ENCODE measurements at places on chromosomes 1 and 21.

DNA sequence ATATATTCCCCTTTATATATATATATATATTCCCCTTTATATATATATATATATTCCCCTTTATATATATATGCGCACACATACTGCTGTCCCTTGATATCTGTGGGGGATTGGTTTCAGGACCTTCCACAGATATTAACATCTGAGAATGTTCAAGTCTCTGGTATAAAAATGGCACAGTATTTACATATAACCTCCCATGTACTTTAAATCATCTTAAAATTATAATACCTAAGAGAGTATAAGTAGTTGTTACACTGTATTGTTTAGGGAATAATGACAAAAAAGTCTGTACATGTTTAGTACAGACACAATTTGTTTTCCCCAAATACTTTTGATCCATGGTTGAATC is 45.8 kb downstream of the NR5A2 start:
- no peak for DNase-seq

- DNase-seq = peak; percentile 64
Measured at GRCh38 chr1:28934676-28935075, 20.3 kb downstream of the EPB41 start.

DNA sequence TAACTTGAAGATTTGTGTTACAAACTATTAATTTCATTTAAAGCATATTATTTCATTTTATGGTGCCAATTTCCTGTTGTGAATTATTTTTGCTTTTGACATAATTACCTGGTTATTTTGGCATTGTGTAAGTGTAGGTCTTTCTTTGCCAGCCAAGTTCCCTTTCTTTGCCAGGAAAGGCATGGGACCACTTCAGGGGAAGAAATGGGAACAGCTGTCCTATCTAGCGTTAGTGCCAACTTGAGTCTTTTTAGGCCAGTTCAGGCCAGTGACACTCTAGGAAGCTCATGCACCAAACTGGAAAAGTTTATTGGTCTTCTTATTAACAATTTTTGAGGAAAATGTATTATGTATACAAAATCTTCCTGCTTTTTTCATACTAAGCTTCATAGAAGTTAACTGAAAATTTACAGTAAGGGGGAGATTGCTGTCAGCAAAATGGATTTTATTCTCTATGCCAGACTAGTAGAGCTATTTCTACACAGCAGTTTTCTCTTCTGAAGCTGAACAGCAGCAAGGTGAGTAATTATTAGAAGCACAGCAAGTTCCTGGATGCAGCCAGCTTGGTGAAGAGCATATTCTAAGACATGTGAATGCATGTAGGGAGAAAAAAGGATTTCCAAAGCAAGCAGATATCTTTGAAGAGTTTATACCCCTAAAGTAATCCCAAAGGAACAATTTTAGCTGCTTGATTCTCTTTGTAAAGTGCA is 914.6 kb upstream of the ADGRL4 start:
- no peak for DNase-seq

- no peak for DNase-seq
Measured at GRCh38 chr1:180953291-180954004, 40.8 kb downstream of the KIAA1614 start.

DNA sequence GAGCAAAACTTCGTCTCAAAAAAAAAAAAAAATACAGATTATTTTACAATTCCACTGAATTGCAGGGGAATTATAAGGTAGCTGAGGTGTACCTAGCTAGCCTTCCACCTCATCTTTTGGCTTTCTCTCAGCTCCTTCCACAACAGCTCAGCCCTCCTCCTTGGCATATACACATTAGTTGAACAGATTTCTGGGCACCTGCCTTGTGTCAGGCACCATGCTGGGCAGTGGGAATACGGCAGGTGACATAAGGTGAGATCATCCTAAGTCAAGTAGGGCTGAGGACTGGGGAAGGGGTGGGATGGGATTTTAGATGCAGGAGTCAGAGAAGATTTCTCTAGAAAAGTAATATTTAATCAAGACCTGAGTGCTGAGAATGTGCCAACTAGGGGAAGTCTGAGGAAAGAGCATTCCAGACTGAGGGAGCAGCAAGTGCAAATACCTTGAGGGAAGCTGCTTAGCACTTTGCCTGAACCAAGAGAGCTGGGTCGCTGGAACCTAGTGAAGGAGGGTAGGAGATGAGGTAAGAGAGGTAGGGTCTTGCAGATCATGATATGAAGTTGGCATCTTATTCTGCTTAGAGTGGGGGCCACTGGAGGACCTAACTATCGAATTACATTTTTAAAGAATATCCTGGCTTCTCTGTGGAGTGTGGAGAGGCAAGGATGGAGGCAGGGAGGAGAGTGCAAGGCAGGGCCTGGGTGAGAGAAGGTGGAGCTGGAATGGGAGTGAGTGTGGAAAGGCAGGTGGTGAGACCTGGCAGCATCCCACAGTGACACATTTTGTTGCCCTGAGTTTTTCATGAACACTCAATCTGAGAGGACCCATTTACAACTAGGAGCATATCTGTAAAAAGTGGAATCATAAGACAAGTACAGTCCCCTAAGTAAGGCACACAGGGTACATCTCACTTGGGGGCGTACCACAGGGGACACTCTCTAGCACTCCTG is 28.2 kb downstream of the LAMC2 start:
- DNase-seq = no peak

- no peak for DNase-seq
Measured at GRCh38 chr1:112988367-112988766, 32.4 kb upstream of the SLC16A1 start.

DNA sequence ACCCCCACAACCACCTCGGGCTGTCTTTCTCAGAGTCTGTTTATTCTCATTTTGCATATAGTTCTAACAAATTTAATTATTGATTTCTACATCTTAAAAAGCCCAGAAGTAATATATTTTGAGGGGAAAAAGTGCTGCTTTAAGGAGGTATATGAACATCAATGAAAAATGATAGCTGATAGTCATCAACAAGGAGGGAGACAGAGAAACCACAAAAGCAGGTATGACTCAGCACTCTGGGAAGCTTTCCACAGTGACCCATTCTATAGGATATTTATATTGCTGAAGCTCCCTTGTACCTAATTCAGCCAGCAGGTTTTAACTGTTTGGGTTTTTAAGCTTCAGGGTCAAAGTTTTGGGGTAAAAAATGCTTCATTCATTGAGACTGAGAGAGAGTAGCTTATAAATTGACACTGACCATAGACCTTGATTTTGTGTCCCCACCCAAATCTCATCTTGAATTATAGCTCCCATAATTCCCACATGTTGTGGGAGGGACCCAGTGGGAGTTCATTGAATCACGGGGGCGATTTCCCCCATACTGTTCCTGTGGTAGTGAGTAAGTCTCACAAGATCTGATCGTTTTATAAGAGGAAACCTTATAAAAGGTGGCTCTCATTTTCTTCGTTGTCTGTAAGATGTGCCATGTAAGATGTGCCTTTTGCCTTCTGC is 27.4 kb downstream of the VANGL1 start:
- DNase-seq = no peak

DNA sequence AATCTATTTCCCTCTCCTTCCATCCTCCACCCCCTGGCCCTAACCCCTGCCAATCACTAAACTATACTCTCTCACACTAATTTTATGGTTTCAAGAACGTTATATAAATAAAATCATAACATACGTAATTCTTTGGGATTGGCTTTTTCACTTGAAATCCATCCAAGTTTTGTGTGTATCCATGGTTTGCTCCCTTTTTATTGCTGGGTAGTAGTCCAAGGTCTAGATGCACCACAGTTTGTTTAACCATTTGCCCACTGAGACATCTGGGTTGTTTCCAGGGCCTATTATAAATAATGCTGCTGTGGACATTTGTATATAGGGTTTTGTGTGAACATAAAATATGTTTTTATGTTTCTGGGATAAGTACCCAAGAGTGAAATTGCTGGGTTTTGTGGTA is 61.4 kb downstream of the TEX35 start:
- DNase-seq = no peak

GRCh38 chr1:85411567-85412305 is 53.2 kb downstream of the DDAH1 start:
- no peak for DNase-seq

DNA sequence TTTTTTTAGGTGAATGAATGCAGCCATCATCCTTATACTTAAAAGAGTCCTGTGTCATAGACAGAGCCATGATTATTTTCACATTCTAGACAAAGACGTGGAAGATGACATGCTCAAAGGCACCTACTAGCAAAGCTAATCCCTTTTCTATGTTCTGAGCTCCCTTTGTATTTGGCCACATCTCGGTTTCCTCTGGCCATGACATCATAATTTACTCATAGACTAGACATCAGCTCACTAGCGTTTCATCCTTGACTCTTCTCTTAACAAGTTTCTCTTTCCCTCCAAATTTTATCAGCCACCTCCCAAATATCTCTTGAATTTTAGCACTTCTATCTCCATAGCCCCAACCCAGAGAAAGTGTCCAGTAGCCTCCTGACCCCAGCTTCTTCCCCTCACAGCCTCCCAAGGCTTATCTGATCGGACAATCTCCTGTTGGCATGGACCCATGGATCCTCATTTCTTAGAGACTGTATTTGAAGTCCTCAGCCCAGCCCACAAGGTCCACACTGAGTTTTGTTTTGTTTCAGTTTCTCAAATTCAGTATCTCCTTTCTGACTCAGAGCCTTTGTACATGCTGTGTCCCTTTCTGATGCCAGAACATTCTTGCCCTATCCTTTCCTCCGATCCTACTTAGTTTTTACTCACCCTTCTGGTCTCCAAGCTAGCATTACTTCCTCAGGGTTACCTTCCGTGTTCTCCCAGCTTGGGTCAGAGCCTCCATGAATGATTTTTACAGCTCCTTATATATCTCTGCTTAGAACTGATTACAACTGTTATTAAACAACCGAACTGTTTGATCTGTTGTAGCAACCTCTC is 33.0 kb upstream of the EPS8L3 start:
- peak; percentile 12 for DNase-seq

DNA sequence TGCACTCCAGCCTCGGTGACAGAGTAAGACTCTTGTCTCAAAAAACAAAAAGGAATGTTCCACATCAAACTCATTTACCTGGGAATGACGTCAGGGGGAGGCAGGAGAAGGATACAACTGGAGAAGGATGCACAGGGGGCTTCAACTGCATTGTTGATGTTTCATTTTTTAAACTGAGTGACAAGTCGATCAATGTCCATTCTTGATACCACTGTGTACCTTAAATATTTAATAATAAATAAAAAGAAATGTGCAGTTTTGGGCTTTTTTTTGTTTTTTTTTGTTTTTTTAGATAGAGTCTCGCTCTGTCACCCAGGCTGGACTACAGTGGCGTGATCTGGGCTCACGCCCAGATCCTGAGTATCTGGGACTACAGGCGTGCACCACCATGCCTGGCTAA is 35.8 kb downstream of the PLEKHO1 start:
- no peak for DNase-seq

All from islet precursor cell (in vitro differentiated cells).